Astrocyte (in vitro differentiated cells and primary cell): ENCODE measurements at places on chromosomes 16 and 17. TPM values are rescaled to one million over a fixed set of nuclear protein-coding genes. Genes with fewer than 3 reads are reported as not detected.

MEIOB gene
- total RNA-seq: 0.16 TPM in 1 of 2 replicates, not detected in the other

SPAG9 gene
- 97.7 and 102 TPM in 2 replicates for total RNA-seq

DNA sequence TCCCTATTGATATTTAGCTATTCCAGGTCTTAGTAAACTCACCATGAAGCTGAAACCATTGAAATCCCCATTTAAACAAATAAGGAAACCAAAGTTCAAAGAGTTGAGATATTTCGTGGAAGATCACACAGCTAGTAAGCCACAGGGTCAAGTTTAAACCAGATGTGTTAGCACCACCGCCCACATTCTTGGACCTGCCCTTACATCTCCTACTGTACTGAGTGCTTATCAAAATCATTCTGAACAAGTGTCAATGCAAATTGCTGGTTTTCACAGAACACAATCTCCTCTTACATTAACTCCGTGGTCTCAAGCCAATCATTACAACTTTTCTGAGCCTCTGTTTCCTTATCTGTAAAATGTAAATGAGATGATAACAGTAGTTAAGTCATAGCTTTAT lies 676.2 kb downstream of the CDH11 start:
- H3K4me1 ChIP-seq: peaks cover 8% of the 10 kb centered on the region
- H3K4me3 ChIP-seq: no peak overlapping the region
- H3K36me3 ChIP-seq: no peaks in the 10 kb centered on the region
- no peak overlapping the region for H3K27ac ChIP-seq

DNA sequence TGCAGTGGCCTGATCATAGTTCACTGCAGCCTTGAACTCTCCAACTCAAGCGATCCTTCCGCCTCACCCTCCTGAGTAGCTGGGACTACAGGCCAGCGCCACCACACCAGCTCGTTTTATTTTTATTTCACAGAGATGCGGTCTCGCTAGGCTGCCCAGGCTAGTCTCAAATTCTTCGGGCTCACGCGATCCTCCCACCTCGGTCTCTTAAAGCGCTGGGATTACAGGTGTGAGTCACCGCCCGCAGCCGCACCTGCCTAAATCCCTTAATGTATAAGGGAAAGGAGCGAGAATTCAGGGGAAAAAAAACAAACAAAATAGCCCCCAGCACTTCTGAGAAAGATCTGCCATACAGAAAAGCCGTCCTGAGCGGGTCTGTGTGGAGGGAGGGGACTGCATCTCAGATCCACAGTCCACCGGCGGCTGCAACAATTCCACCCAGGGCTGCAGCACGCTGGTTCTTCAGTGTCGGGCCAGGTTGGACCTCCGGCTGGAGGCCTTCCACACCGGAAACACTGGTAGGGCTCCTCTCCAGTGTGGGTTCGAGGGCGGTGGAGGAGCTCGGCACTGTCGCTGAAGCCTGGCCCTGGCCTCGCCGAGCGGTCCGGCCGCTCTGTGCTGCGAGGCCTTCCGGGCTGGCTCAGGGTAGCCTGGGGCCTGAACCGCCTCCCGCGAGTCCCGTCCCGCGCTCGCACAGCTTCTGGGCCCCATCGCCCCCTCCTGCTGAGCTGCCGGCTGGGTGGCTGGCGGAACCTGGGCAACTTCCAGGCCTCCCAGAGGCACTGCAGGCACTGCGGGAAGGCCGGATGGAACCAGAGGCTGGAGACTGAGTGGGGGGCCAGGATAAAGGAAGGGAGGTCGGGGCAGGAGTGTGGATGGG lies 7.0 kb downstream of the ZNF843 start:
- DNase-seq: no peak
- no peak overlapping the region for H3K4me3 ChIP-seq
- no peaks in the 10 kb centered on the region for H3K36me3 ChIP-seq
- H3K27ac ChIP-seq: no peak overlapping the region
- H3K4me1 ChIP-seq: no peaks in the 10 kb centered on the region

DNA sequence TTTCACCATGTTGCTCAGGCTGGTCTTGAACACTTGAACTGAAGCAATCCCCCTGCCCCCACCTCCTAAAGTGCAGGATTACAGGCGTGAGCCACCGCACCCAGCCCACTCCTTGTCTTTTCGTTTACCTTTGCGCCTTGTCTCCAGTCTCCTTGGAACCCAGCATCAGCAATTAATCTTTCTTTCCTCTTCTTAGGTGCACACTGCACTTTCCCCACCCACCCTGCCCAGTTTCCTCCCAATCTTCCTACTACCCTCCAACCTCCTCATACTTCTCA lies 1.5 kb upstream of the CLDN7 start:
- H3K36me3 ChIP-seq: no peaks in the 10 kb centered on the region
- peaks cover 12% of the 10 kb centered on the region for H3K4me1 ChIP-seq
- no peak overlapping the region for H3K27ac ChIP-seq
